CMK (cell line): ENCODE measurements at places on chromosomes 16 and 17.

DNA sequence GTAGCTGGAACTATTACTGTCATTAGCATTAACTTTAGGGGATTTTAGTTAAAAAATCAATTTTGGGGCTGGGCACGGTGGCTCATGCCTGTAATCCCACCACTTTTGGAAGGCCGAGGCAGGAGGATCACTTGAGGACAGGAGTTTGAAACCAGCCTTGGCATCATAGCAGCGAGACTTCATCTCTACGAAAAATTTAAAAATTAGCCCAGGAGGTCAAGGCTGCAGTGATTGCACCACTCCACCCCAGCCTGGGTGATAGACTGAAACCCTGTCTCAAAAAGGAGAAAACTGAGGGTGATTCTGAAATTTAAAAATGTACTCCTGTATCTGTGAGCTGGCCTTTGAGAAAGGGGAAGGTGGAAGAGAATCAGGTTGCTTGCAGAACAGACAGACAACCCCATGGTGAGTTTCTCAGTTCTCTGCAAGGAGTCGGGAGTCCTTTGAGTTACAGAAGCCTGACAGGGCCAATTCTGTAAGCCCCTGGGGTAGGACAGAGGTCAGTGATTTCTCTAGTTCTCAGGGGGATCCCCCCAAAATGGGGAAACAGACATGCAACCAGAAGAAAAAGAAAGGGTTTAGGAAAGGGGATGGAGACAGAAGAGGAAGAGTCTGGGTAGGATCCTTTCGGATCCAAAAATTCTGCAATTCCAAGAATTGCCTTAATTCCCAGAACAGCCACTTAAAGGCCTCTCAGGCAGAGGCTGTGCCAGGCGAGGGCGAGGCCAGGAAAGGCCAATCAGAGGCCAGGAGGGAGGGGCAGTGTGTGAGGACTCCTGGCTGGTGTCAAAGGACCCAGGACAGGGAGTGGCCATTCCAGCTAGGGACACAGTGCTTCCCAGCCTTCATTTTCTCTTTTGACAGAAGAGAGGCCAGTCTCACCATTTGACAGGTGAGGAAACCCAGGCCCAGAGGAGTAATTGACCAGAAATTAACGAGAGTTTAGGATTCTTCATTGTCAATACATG lies 6.7 kb downstream of the NUPR1 start:
- DNase-seq, result no peak

GRCh38 chr16:11613381-11614303 lies 26.9 kb upstream of the LITAF start:
- DNase-seq, result peak; percentile 77

GRCh38 chr17:917941-918740 lies 61.4 kb downstream of the NXN start:
- DNase-seq, result no peak

DNA sequence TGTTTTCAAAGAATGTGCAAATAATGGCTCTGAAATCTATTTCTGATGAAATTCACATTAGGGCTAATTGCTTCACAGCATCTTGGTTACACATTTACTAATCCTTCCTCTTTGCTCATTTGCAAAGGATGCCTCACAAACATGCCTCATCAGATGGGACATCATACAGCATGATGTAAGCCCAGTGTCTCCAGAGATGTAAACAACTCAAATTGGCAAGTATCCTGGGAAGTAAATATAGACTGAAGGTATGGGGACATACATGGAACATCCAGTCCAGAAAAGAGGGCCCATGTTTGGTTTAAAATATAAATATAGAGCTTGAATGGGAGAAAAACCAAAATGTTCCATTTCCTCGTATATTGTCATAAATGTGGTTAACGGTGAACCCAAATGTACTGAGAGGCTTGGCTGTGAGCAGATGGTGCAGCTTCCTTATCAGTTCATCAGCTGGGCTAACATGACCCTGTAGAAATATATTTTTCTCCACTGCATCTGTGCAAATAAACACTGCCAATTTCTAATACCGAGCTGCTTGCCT lies 142.9 kb upstream of the NUDT7 start:
- no peak for DNase-seq

- no peak for DNase-seq
Observed at GRCh38 chr17:78767806-78768205, 14.3 kb downstream of the CYTH1 start.

DNA sequence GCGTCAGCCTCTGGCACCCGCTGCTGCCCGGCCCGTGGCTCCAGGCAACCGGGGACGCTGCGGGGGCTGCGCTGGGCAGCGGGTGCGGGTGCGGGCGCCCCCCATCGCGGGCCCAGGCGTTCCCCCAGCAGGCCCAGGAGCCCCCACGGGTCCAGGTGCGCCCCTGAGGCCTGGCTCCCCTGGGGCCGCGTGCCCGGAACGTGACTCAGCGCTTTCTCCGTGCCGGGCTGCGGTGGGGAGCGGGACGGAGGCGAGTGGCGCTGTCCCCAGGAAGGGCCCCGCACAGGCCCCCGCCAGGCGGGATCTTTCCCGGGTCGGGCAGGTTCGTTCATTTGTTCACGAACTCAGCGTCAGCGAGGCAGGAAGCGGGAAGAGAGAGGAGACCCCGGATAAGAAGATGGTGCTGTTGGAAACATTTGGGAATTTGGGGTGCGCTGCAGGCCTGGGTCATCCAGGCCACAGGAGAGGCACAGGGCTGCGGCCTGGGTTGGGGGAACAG lies 18.4 kb upstream of the EXOC7 start:
- DNase-seq, result no peak

DNA sequence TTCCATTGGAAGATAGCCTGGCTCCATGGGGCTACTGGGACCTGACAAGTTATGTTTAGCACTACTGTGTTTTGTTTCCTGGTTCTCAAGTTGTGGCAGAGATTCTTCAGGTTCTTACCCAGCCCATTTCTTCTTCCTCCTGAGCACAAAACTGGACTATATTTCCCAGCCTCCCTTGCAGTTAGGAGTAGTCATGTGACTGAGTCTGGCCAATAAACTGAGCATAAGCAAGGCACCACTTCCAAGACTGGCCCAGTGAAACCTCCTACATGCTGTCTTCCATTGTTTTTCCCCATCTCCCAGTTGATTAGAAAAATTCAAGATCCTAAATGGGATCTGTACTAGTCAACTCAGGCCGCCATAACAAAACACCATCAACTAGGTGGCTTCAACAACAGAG lies 28.2 kb upstream of the RBBP6 start:
- DNase-seq, result no peak

- no peak for DNase-seq
Observed at GRCh38 chr17:57679356-57679755, 65.7 kb downstream of the CCDC182 start.

- DNase-seq, result no peak
Observed at GRCh38 chr16:66146798-66147197, 219.7 kb upstream of the CDH5 start.

DNA sequence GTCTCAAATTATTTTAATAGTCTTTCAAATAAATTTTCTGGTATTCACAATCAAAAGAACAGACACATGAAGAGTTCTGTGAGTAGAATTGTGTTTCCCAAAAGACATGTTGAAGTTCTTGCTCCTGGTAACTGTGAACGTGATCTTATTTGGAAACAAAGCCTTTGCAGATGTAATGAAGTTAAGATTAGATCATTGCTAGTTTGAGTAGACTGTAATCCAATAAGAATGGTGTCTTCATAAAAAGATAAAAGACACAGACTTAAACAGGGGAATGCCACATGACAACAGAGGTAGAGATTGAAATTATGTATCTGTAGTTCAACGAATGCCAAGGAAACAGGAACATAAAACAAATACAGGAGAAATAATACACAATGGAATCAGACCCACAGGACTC lies 357.4 kb upstream of the CA10 start:
- DNase-seq, result no peak

- DNase-seq, result no peak
Observed at GRCh38 chr17:59512844-59513385, 52.5 kb upstream of the DHX40 start.
